ENCODE measurements at places on chromosomes 4 and X. TPM values are rescaled to one million over a fixed set of nuclear protein-coding genes. Genes with fewer than 3 reads are reported as not detected.

GRCh38 chr4:92600638-92601037, 296.9 kb downstream of the GRID2 start:
- no peak for DNase-seq

- no peak for DNase-seq
Observed at GRCh38 chrX:7045238-7045955, 102.1 kb upstream of the STS start.

DNA sequence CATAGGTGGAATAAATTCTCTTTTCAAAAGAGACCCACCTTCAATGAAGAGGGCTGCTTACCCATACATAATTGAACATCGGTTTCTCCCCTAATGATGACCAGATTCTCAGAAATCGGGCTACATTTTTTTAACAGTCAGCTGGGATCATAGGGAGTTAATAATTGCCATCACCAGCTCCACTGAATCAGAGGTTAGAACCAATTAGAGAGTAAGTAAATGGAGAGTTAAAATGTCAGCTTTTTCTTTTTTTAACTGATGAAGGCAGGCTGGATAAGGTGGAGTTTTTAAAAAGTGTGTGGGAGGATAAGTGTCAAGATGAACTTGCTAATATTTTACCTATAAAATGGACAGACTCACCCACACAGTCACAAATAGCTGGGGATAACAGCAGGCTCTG, 584.5 kb upstream of the NR3C2 start:
- DNase-seq: no peak

Gene RIPPLY1
- total RNA-seq: not detected

- no peak for DNase-seq
Observed at GRCh38 chrX:66915893-66916292, 277.0 kb upstream of the EDA2R start.

Gene CT45A5
- 0.72 TPM for total RNA-seq

- no peak for DNase-seq
Observed at GRCh38 chr4:154719087-154719486, 24.7 kb upstream of the LRAT start.

Gene PQBP1
- total RNA-seq: 20.2 TPM

DNA sequence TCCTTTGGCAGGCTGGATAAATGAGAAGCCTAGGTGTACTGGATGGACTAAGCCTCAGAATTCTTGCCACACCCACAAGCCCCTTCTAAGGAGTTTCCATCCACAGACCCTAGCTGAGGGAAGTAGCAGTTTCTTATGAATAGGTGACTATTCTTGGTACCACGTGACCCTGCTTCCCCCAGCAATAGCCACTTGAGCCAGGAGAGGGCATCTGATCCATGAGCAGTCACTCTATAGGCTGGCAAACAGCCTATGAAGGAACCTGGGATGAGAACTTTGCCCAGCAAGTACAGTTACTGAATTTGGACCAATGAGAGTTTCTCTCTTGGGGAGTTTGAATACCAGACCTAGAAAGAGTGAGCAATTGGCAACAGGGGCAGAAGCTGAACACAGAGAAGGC, 84.0 kb downstream of the RTL9 start:
- DNase-seq: no peak

- DNase-seq: peak; percentile 12
Observed at GRCh38 chr4:152850377-152850776, 70.6 kb downstream of the ARFIP1 start.

- no peak for DNase-seq
Observed at GRCh38 chrX:137432609-137433008, 133.3 kb upstream of the ZIC3 start.

Gene TCEAL2
- not detected for total RNA-seq

Gene DKK2
- 179 TPM for total RNA-seq

DNA sequence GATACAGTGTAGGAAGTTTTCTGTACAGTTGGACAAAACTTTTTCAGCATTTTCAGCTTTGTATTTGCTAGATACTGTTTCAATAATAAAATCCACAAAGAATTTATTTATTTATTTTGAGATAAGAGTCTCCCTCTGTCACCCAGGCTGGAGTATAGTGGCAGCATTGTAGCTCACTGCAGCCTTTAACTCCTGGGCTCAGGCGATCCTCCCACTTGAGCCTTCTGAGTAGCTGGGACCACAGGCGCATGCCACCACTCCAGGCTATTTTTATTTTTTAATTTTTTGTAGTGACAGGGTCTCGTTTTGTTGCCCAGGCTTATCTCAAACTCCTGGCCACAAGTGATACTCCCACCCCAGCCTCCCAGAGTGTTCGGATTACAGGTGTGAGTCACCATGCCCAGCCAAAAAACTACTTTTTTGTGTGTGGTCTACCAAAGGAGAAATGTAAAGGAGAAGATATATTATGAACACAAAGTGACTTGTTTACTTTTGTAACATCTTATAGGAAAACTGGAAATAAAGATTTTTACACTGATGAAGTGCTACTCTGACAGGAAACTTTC, 13.0 kb upstream of the SOWAHD start:
- DNase-seq: no peak

- no peak for DNase-seq
Observed at GRCh38 chrX:15320297-15320696, 4.9 kb upstream of the ASB11 start.

GRCh38 chr4:8920289-8920965, 48.8 kb upstream of the HMX1 start:
- no peak for DNase-seq

- peak; percentile 48 for DNase-seq
Observed at GRCh38 chr4:151324752-151325110, 674 bp downstream of the SH3D19 start.

Gene ETDA
- not detected for total RNA-seq

- no peak for DNase-seq
Observed at GRCh38 chr4:42768125-42768748, 111.3 kb upstream of the ATP8A1 start.

DNA sequence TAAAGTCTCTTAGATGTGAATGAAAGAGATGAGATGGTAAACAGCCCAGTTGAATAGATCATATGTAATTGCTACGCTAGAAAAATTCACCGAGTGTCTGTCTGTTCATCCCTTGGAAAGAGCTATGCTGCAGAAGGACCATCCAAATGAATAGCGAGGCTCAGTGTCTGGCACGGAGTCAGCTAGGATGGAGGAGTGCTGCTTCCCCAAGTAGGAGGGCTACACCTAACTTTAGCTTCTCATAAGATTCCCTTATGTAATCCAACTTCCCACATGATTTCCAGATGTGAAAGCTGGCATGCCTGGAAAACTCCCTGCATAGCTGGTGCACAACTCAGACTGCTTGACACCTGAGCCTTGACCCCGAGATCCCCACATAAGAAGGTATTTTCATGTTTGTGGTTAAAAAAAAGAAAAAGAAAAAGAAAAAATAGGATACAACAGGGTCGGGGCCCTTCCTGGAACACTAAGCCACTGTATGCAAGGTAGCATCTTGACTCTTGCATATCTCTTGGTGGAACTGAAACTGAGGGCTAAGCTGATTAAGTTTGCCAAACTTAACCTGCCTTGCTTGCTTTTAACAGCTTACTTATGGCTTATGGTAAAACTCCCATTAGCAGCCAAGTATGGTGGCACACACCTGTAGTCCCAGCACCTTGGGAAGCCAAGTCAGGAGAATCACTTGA, 82.3 kb downstream of the FREM3 start:
- DNase-seq: no peak
